Stomach (tissue), 19 donors: ENCODE measurements at places on chromosomes 1 and 21.

- peak; percentile 18 for DNase-seq
These were observed 109.8 kb downstream of the CACHD1 start for GRCh38 chr1:64579767-64580166.

GRCh38 chr1:76933847-76934815 is 66.9 kb downstream of the ST6GALNAC5 start:
- DNase-seq, result no peak

- no peak for DNase-seq
These were observed 3.3 kb downstream of the C21orf58 start for GRCh38 chr21:46320331-46320801.

DNA sequence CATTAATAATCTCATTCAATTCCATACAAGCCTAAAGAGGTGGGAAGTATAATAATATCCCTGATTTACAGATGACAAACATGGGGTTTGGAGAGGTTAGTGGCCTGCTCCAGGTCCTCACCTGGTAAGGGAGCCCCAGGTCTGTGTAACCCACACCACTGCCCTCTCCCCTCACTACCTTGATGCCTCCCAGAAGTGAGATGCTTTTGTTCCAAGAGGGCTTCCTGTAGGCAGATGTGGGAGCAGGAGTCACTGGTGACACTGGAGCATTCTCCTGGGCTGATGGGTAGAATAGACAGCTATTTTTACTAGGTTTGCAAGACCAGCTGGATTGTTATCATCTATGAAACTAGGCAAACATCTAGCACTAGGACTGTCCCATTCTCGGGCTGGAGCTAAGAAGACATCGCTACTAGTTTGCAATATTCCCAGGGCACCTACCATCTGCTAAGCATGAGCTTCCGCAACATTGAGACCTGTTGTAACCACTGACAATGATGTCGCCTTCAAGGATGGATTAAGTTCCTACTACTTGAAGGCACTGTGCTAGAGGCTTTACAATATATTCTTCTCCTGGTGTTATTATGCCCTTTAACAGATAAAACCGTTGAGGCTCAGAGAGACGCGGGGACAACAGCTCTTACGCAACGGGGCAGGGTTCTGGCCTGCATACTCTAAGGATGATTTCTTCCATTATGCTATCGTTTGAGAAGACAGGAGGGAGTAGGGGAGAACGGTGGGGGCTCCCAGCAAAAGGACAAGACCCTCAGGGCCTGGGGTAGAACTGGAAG is 35.0 kb downstream of the BATF3 start:
- DNase-seq, result no peak

GRCh38 chr1:161001525-161001924 is 19.4 kb downstream of the F11R start:
- DNase-seq, result no peak

DNA sequence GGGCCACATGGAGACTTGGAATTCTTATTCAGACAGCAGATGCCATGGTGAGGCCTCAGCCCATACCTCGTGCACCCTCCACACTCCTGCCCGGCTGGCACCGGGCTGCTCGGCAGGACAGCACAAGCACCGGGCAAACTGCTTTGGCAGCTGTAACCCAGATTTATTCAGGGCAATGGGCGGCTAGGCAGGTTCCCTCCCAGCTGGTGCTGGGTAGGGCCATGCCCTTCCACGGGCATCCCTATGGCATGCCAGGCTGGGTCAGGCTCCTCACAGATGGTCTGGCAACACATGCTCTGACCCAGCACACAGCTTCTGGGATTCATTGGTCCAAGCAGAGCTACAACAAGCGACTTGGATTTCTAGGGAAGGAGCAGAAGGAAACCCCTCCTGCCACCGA is 53.4 kb downstream of the ATP1A1 start:
- no peak for DNase-seq

- DNase-seq, result peak; percentile 75
These were observed 207.2 kb downstream of the TOMM20 start for GRCh38 chr1:234921266-234922062.

DNA sequence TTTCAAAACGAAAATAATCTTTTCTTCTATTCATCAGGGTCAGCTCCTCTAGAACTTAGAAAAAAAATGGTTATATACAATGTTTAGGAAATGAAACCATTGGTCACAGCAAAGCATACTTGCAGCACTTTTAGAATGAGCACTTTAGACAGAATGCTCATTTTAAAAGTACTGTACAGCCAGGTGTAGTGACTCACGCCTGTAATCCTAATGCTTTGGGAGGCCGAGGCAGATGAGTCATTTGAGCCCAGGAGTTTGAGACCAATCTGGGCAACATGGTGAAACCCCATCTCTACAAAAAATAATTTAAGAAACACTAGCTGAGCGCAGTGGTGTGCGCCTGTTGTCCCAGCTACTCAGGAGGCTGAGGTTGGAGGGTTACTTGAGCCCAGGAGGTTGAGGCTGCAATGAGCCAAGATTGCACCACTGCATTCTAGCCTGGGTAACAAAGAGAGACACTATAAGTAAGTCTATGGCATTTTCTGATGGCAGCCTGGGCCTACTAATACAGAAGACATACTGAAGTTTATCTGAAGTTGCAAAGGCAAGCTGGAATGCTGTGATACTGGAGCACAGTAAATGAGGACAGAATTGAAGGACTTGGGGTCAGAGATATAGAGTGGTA is 48.9 kb upstream of the ZNF326 start:
- no peak for DNase-seq

- DNase-seq, result no peak
These were observed 100.8 kb upstream of the RNPC3 start for GRCh38 chr1:103424650-103425049.

DNA sequence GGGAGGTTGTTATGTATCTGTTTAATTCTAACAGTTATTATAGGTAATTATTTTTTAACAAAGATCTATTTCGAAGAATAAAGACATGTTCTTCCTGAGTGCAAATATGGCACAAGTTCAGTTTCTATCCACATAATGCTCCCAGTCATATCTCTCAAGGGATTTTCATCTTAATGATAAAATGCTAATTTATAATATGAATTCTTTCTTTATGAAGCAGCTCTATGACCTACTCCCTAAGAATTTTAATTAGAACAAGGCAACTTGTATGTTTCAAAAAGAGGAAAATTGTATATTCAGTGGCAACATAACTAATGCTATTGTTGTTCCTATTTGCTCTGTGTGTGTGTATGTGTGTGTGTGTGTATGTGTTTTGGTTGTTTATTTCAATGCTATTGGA is 1222.1 kb upstream of the NCAM2 start:
- no peak for DNase-seq

DNA sequence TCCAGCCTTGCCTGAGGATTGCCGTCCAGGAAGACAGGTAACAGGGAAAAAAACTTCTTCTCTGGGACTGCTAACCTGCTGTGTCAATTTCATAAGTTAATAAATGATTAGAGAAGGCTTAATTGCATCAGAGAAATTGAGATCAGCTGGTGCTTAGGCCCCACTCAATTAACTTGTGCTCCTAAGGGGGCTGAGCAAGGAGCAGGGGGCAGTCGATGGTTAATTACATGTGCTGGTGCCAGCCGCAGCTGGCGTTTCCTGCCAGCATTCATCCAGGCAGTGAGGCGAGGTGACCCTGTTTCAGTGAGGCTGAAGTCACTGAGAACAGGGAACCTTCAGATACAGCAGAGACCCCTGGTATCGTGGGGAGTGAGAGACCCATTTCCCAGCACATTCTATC is 60.0 kb downstream of the FAM163A start:
- DNase-seq, result peak; percentile 35

DNA sequence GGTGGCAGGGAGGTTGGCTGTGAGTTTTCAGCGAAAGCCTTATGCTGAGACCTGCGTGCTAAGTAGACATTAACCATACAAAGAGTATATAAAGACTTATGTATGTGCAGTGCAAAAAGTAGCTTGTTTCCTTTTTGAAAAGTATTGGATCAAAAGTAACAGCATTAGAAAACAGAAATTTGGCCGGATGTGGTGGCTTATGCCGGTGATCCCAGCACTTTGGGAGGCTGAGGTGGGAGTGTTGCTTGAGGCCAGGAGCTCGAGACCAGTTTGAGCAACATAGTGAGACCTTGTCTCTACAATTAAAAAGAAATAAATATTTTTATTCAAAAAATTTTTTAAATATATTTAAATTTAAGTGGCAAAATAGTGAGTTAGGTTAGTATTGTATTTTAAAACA is 2.2 kb downstream of the RPAP2 start:
- DNase-seq, result no peak

DNA sequence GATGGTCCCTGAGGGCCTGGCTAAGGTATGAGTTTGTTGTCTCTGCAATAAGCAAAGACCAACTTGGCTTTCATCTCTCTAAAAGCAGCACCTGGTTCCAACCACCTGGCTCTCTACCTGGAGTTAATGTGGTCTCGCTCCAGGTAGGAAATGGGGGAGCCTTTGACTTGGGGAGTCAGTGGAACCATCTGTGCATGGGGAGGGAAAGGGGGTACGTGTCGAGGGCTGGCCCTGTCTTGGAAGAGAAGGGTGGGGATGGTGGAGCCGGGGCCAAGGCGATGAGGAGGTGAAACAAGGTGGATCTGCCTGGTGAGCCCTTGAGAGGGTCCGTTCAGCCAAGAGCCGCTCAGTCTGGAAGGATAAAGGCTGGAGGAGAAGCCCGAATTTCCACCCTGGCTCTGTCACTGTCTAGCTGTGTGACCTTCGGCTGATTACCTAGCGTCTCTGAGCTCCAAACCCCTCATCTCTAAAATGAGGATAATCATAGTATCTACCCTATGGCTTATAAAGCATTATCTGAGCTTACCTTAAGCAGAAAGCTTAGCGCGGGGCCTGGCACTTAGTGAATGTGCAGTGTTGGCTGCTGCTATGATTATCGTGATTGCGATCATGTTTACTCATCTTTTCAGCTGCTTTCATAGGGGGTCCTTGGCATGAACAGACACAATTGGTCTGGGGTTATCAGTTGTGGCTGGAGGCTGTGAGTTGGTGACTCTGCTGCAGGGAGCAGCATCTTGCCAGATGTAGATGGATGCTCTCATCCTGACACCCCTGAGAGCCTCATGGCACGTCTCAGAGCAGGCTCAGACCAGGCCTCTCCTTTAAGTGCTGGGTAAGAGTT is 78.7 kb downstream of the ACTL8 start:
- no peak for DNase-seq

GRCh38 chr1:64595871-64596515 is 126.1 kb downstream of the CACHD1 start:
- no peak for DNase-seq

- DNase-seq, result no peak
These were observed 111.1 kb upstream of the SGIP1 start for GRCh38 chr1:66422804-66423203.

DNA sequence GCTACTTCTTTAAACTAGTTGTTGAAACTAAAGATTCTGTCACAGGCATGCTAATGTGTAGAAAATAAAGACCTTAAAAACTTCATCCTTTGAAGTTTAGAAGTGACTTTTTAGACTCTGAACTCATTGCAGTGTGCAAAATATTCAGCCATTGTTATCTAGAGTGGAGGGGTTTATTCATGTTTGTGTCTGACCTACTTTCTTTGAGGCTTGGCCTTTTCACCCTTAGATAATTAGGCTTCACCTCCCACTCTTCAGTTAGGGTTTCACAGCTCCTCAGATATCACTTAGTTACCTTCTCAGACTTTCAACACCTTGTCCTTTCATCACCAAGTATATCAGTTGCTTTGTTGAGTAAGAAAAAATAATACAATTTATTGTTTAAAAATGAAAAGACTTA is 75.9 kb downstream of the IVNS1ABP start:
- DNase-seq, result no peak

GRCh38 chr1:147514233-147514632 is 27.1 kb upstream of the BCL9 start:
- no peak for DNase-seq

DNA sequence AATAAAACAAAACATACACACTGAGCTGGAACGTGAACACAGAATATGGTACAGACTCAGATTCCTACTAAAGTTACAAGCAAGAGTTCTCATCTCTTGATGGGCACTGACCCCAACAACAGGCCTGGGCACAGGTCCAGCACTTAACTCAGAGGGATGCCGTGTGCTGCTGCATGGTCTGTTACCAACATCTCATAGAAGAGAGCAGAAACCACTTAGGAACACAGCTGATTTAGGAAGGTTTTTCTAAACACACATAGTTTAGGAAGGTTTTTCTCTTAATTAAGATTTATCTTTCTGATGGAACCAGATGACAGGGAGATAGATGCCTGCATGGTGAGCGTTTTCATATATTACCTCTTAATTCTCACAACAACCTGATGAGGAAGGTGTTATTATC is 1.5 kb downstream of the GCLM start:
- no peak for DNase-seq
